ENCODE measurements at places on chromosomes 13 and 19.
A peak's percentile ranks its signal among the peaks of the same experiment; 100 is the strongest.

GRCh38 chr13:48580185-48580803 is 47.4 kb upstream of the RCBTB2 start:
- peak; percentile 46 for DNase-seq

GRCh38 chr13:93847162-93847561 is 620.6 kb downstream of the GPC6 start:
- no peak for DNase-seq

DNA sequence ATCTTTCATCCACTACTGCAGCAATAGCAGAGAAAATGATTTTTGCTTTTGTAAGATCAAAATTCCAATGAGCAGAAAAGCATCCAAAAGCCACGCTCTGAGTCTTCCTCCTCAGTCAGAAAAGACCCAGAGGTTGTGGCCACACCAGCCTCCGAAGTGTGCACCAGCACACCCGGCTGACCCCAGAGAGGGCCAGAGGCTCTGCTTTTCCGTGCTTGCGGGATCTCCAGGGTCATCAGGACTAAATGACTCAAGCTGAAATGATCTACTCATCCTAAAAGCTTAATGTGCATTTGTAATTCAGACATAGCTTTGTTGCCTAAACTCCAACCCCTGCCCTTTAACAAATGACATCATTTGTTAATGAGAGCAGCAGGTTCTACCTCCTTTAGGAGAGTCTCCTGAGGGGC is 16.5 kb downstream of the RXFP2 start:
- DNase-seq = no peak

DNA sequence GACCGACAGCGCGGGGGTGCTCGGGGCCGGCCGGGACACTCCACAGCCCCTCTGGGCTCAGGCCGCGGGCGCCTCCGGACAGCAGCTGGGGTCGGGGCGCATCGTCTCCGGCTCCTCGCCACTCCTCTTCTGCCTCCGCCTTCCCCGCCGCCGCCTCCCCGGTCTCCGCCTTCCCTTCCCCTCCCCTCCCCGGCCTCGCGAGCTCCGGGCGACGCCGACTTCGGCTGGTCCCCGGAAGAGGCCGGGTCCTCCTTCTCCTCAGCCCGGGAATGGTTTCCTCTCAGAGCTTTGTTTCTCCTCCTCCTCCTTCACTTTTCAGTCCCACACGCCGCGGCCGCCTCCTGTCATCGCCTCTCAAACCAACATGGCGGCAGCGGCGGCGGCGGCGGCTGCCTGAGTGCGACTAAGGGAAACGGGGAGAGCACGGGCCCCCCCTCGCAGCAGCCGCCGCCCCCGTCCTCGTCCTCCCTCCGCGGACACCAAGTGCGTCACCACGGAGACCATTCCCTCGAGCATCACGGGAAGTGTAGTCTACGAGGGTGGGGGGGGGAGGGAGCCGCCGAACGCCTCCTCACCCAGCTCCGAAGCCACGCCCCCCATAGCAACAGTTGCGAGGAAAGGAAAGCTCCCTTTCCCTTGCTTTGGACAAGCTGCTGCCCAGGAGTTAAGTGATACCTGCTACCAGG is at the start of gene UBL3:
TSS of gene UBL3 (minus strand) at position 405 of the 686 bp plus-strand sequence. CDS start 1,079 bp downstream, outside the sequence.
- DNase-seq = peak; percentile 97

GRCh38 chr13:43238341-43239083 is 215.1 kb downstream of the DNAJC15 start:
- DNase-seq = no peak

DNA sequence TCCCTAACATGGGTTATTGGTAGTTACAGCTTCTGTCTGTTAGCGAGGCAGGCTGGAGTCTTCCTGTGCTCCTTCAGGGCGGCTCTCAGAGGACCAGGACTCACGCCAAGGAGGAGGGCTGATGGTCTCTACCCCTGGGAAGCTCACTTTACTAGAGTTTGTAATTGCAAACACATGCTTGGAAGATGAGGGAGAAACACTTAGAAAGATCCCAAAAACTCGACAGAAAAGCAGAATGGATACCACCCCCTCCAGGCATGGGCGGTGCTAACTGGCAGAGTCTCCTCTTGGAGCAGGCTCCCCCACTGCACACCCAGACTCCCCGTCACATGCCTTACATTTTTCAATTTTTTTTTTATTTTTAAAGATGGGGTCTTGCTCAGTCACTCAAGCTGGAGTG is 62.0 kb downstream of the PARP4 start:
- no peak for DNase-seq

DNA sequence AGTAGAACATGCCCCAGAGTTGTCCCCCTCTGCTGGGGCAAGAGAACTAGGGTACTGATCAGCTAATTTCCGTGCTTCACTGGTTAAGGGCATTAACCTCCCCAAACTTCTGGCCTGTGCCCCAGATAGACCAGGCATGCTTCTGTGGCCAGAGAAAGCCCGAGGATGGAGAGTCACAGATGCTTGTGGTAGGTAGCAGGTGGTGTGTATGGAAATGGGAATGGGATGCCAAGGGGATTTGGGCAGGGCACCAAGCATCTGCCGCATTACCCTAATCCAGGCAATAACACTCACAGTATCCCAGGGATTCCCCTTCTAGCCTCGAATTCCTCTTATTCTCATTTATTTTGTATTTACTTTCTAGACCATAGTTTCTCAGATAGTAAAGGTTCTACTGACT is 124.8 kb upstream of the KLF12 start:
- no peak for DNase-seq

GRCh38 chr19:719636-720344 is 11.1 kb downstream of the PALM start:
- DNase-seq = no peak

All from ELF-1 (cell line).